ENCODE measurements at places on chromosomes 16 and 17.

DNA sequence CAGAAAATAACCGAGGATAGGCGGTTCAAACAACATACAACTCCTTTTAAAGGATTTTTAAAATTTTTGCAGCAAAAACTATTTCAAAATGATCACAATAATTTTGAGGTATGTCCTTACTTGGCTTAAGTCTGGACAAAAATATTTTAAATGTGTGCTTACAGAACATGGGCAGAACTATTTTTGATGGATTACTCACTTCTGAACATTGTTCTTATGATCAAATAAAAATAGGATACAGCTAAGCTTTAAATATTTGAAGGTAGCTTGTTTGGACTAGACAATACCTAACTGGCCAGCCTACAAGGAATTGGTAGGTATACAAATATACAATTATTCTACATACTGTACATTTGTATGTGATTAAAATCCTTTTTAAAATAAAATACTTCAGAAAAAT, 14.3 kb upstream of the INTS2 start:
- no peak for DNase-seq

DNA sequence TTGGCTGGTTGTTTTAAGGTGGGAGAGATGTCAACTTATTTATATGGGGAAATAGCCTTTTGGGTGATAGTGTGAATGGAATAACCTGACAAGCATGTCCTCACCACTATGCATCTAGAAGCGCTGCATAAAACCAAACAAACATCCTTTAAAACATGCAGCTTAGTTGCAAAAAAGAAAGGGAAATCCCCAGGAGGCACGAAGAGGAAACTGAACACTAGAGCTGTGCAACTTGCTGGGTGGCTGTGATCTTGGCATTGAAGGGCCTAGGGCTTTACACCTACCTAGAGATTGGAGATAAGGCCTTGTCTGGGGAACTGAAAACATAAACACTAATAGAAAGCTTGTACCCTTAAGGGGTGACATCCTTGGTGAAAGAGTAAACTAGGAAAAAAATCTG, 7.3 kb downstream of the C16orf54 start:
- no peak for DNase-seq

- no peak for DNase-seq
Measured at GRCh38 chr16:5770118-5770517, 672.5 kb upstream of the EEF2KMT start.

GRCh38 chr16:11384184-11384955, 39.1 kb downstream of the RMI2 start:
- no peak for DNase-seq

All from NCI-H1417 treated with DMSO at 0.1 percent for 48 hours (cell line).